Progenitor cell of endocrine pancreas (in vitro differentiated cells): ENCODE measurements at places on chromosomes 13 and 19.

- no peak for DNase-seq
Observed at GRCh38 chr13:33352526-33352925, 67.0 kb upstream of the STARD13 start.

DNA sequence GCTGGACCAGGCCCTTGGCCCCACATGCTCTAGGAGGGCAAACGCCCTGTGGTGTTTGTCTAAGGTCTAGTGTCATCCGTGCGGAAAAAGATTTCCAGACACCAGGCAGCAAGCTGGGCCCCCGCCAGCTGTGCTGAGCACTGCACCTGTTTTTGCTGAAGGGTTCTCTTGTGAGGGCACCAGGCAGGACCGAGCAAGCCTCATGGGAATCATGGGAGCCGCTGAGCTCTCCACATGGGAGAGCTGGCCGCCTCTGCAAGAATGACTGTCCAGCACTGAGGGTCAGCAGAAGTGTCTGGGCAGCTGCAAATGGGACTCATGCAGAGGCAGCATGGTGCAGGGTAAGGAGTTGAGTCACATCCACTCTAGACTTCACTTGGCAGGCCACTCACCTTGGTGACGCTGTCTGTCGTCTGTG lies 12.0 kb downstream of the B3GNT8 start:
- no peak for DNase-seq

DNA sequence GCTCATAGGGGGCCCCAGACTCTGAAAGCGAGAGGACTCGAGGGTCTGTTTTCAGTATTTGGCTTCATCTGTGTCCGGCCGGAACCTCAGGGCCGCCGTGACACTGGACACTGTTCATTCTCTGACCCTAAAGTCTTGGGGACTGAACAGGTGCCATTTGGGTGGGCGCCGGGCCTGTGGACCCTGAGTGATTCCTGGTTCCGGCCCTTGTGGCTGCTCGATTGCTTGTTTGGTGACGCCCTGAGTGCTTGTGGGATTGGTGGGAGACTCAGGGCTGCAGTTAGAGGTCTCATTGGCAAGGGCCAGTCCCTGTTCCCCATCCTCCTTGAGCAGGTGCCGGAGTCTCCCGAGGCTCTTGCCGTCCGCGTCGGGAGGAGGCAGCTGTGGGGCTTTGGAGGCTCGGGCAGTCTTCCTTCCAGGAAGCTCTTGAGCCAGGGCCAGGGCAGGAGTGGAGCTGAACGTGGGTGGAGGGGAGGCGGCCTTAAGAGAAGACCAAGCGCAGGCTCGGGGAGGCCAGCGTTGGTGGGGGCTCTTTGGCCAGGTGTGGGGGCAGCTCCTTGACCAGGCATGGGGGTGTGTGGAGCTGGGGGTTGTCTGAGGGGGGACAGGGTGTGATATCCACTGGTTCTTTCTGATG lies 4.7 kb downstream of the PTBP1 start:
- DNase-seq = no peak

DNA sequence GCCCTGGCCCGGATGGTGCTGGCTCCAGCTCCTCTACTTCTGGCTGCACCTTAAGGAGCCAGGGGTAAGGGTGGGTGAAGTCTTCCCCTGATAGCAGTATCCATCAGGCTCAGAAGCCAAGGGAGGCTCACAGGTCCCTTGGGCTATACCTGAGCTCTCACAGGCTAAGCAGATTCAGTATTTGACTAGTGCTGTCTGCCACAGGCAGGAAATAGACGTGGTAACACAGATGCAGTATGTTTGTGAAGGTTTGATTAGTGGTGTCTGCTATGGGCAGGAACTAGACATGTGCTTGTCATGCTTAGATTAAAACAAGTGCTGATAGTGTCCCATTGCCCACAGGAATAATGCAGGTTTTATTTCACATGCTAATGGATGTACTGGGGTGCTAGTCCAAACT lies 4.0 kb downstream of the SYT5 start:
- DNase-seq = no peak

GRCh38 chr19:9808855-9809824 lies 9.7 kb downstream of the FBXL12 start:
- no peak for DNase-seq

DNA sequence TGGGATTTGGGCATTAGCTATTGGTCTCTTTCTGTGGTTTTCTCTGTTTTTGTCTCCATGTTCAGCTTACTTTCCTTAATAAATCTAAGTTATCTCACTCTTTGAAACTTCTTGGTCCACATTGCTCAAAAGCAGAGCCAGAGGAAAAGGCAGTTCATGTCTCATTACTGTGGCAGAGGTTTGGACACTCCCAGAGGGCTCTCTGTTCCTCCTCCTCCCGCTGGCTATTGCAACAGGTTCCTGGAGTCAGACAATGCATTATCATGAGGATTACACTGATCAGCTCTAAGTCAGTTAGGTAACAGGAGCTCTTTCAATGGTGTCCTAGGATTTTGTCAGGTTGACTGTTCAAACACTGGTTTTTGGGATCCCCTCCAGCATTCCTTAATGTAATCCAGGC lies 298.8 kb downstream of the NDFIP2 start:
- DNase-seq = no peak

- no peak for DNase-seq
Observed at GRCh38 chr13:32902874-32903273, 113.3 kb upstream of the KL start.

- no peak for DNase-seq
Observed at GRCh38 chr19:28535352-28535775, 677.6 kb downstream of the UQCRFS1 start.

DNA sequence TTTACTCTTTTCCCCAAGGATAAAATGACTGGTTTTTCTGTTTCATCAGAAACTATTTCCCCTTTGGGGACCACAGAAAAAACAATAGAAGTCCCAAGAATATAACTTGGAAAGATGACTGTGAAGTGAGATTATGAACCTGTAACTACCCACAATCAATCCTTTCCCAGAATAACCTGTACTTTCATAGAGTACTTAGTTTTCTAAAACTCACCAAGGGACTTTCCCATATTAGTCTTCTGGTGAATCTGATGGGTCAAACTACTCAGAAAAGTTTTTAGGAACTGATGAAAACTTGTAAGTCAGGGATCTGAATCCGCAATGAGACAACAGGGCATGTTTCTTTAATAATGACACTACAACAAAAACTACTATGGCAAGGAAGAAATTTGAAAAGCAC lies 62.6 kb downstream of the STK24 start:
- DNase-seq = no peak

- no peak for DNase-seq
Observed at GRCh38 chr13:48511621-48512230, 21.2 kb downstream of the RCBTB2 start.

GRCh38 chr13:39663958-39664357 lies 8.5 kb downstream of the COG6 start:
- no peak for DNase-seq

- no peak for DNase-seq
Observed at GRCh38 chr19:14119644-14120496, 2.3 kb upstream of the PRKACA start.

DNA sequence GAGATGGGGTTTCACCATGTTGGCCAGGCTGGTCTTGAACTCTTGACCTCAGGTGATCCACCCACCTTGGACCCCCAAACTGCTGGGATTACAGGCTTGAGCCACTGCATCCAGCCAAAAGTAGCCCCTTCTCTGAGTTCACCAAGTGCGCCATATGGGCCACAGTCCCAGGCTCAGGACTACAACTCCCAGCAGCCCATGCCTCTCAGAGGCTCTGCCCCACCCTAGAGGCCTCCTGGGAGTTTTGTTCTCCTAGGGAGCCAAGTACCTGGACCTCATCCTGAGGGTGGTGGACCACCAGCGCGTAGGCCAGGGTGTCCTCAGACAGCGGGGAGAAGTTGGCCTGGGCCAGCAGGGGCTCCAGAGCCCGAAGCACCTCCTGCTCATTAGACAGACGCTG lies 18.8 kb downstream of the TMEM143 start:
- DNase-seq = no peak

GRCh38 chr19:28823338-28823961 lies 389.5 kb downstream of the UQCRFS1 start:
- DNase-seq = no peak

GRCh38 chr19:50626011-50626410 lies 13.7 kb downstream of the SYT3 start:
- no peak for DNase-seq

DNA sequence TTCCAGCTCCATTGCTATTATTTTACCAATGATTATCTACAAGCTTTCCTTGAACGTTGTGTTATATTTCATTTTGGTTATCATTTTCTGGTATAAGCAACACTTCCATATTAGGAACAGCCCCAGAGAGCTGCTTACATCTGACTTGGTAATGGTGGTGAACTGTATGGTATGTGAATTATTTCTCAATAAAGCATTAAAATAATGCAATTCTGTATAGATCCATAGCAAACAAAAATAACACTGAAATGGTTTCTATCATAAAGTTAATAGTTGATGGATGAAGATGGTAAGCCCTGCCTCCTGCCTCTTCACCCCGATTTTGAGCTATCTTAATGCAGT lies 27.5 kb downstream of the GGACT start:
- DNase-seq = no peak

DNA sequence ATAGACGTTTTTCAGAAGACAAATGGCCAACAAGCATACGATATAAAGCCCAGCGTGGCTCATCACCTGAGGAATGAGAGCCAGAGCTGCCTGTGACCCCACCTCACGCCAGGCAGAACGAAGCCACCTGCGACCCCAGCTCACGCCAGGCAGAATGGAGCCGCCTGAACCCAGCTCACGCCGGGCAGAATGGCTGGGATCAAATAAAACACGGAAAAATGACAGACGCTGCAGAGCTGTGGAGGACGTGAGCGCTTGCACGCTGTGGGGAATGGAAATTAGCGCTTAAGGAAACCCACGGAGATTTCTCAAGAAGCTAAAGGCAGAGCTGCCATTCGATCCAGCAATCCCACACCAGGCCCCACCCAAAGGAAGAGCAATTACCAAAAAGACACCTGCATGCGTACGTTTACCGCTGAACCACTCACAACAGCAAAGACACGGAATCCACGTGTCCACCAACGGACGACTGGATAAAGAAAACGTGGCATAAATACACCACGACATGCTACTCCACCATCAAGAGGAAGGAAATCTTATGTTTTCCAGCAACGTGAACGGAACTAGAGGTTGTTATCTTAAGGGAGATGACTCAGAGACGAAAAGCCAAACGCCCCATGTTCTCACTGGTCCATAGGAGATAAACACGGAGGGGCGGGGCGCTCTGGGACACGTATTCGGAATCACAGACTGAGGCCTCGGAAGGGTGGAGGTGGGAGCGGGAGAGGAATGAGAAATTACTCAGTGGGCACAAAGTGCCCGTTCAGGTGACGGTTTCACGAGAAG lies 30.7 kb upstream of the C13orf46 start:
- DNase-seq = no peak

DNA sequence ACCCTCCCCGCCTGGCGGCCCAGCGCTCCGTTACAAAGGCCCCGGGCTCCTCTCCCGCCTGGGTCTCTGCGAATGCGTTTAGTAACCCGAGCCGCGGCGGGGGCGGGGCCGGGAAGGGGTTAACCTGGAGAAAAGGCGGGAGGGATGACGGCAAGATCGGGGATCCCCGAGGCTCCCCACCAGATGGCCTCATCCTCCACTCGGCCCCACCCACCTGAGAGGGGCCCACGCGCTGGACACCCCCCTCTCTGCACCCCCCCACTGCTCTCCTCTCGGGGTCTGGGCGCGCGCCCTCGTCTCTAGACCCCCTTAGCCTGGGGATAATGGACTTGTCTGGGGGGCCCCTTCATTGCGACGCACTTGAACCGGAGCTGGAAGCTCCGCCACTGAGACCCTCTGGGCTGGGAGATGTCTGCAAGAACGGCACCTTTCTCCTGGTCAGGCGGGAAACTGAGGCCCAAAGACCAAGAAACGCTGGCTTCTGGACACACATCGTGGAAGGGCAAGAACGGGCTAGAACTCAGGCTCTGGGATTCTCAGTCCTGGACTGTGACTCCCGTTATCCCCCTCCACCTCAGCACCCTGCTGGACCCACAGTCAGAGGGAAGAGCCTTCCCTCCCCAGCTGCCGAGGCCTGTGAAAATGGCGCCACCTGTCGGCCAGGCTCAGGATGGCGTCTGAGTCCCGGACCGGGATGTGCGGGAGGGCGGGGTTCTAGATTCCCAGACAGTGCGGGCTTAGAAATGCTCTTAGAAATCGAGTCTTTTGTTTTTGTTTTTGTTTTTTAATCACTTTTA lies 2.9 kb upstream of the LTBP4 start:
- peak; percentile 82 for DNase-seq

GRCh38 chr13:30465343-30465592 lies 468 bp downstream of the HMGB1 start:
- DNase-seq = no peak

DNA sequence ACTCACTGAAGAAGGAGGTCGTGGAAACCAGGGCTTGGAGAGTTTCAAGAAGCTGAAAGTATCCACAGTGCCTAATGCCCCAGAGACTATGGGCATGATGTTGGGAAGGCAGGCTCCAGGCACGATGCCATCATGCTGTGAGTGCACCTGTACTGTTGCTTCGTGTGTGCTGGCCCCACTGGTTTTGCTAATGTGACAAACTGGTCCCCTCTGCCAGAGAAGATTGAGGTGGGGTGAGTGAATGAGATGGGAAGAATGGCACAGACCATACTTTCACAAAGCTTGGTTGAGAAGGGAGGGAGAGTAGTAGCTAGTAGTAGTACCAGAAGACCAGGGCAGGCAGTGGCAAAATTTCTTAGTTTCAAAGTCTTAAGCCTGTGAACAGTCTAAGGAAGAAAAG lies 19.0 kb upstream of the POP4 start:
- DNase-seq = no peak

- peak; percentile 72 for DNase-seq
Observed at GRCh38 chr19:13155472-13156359, 5.5 kb downstream of the IER2 start.

GRCh38 chr13:75530549-75530961 lies 7.1 kb downstream of the COMMD6 start:
- no peak for DNase-seq

- DNase-seq = no peak
Observed at GRCh38 chr19:33344573-33344925, 29.0 kb upstream of the CEBPG start.

GRCh38 chr13:30730526-30730925 lies 4.8 kb upstream of the ALOX5AP start:
- no peak for DNase-seq

DNA sequence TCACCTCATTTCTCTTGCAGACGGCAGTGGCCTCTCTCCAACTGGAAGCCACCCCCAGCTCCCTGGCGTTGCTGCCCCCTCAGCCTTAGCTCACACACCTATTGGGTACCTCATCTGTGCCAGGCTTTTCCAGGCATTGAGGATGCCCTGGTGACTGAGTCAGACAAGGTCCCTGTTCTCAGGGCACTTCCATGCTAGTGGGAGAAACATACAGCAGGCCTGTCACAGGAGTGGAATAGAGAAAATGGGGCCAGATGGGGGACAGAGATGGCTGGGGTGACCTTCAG lies 33.9 kb downstream of the CAPN12 start:
- no peak for DNase-seq

DNA sequence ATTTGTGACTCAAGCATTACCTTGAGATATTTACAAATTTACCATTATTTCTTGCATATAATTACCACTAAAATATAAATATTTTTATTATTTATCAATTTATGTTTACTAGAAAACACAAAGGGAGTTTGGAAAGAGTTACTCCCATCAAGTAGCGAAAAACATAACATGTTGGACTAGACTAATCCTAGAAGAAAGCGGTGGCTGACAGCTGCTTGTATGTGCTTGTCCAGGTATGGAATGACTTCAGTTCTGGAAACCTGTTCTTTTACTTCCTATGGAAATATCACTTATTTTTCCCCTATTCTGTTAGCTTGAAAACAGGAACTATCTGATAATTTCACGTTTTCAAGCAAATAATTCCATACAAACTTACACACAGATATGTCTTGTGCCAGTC lies 28.5 kb downstream of the SLITRK1 start:
- DNase-seq = no peak
